CD4-positive, alpha-beta T cell (primary cell): ENCODE measurements at places on chromosomes 5 and 9.

DNA sequence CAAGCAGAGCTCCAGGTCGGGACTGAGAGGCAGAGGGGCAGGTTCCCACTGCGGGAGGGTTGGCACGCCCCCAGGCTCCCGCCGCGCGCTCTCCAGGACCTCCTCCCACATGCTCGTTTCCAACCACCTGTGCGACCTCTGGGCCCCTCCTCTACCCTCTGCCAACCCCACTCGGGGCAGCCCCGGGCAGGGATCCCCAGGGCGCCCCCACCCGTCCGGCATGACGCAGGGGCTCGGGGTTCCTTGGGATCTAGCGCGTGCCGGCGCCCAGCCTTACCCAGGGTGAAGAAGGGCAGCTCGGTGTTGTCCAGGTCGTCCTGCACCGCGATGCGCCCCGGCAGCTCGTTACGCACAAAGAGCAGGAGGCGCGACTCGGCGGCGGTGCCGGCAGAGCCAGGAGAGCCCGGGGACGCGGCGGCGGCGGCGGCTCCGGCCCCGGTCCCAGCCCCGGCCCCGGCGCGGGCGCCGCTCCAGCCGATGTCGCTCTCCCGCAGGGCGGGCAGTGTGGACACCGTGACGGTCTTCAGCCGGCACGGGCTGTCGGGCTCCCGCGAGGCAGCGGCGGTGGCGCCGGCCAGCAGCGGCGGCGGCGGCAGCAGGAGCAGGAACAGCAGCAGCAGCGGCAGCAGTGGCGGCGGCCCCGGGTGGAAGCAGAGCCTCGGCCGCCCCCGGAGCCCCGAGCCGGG, 494 bp downstream of the ASTN2 start:
- no peak for DNase-seq

DNA sequence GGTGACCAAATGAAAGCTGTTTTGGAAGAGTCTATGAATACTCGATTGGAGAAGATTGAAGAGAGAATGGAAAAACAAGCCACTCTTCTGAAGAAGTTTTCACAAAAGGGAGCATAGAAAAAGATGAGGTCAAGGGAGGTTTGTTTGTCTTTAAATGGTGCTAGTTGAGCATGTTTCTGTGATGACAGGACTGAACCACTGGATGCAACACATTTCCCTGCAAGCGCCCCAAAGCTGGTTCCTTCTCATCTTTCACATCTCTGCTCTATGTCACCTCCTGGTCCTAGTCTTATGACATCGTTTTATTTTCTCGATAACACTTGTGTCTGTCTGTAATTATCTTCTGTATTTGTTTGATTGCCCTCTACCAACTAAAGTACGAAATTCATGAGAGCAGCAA, 3.8 kb upstream of the CCDC192 start:
- no peak for DNase-seq

- DNase-seq, result no peak
Measured at GRCh38 chr5:167853421-167853820, 438.0 kb upstream of the WWC1 start.

- DNase-seq, result no peak
Measured at GRCh38 chr9:104313396-104314110, 190.5 kb upstream of the OR13F1 start.

DNA sequence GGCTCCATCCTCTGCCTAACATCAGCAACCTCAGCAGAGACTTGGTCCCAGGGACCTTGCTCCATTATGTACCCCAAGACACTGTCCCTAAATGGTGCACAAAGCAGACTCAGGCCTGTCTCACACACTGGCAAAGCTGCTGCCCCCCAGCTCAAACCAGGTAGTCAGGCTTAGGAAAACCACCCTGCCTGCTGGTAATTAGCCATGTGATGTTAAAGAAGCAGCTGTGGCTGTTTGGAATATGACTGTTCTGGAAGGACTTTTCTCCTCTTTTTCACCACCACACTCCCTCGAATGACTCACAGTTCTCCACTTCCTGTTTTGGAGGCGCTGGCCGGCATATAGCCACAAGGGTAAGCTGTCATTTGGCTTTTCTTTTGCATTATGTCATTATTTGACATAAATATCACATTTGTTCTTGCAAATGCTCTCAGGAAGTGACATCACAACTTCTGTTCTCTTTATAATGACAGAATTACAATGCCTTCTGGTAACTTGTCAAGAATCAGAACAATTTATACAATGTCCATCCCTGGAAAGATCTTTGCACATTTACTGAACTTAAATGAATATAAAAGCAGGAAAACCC, 113.9 kb downstream of the SUSD1 start:
- no peak for DNase-seq

GRCh38 chr5:62969409-62970120, 390.9 kb downstream of the LRRC70 start:
- no peak for DNase-seq
